ENCODE measurements at places on chromosomes 1 and 21. TPM values are rescaled to one million over a fixed set of nuclear protein-coding genes. Genes with fewer than 3 reads are reported as not detected.

The SNRNP40 gene
- total RNA-seq: 119 TPM

GRCh38 chr1:19476450-19477190 lies 8.7 kb downstream of the CAPZB start:
- DNase-seq: no peak

The MIXL1 gene
- not detected for total RNA-seq

- no peak for DNase-seq
Observed at GRCh38 chr1:26012864-26013263, 8.7 kb upstream of the EXTL1 start.

The SLC45A1 gene
- total RNA-seq: not detected

The LCA5L gene
- 0.30 TPM for total RNA-seq

The C4BPA gene
- not detected for total RNA-seq

The TP53BP2 gene
- total RNA-seq: 73.3 TPM

- DNase-seq: no peak
Observed at GRCh38 chr1:163444665-163445064, 122.9 kb downstream of the NUF2 start.

DNA sequence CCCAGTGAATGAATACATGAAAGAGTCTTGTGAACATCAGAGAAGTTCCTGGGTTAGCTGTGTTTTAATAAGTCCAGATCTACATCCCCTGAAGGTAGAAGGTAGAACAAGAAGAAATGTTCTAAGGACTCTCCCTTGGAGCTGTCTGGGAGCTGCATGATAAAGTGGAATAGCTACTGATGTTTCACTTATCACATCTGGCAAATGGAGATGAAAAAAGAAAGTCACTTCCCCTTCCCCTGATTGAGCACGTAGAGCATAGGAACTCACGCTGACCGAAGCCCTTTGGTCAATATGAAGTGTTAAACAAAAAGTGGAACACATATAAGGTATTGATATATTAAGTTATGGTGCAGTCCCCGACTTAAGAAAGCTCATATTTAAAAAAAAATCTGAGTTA lies 53.2 kb upstream of the PARP1 start:
- DNase-seq: no peak

DNA sequence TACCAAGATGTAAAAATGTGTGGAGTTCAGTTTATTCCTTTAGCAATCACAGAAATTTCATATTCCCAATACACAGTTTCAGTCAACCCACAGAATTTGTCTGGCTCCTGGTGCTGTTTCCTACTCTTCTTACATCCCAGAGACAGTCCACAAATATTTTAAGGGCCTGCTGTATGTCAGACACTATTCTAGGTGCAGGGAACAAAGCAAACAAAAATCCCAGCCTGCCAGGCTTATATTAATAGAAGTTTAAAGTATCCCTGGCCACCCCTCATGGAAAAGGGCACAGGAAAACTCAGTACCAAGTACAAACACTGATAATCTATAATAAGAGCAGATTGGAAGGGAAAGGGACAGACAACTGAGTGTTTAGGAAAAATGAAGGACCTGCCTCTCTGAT lies 194.8 kb downstream of the ZP4 start:
- no peak for DNase-seq

- no peak for DNase-seq
Observed at GRCh38 chr21:35309316-35309715, 260.2 kb upstream of the RUNX1 start.

- no peak for DNase-seq
Observed at GRCh38 chr1:167532964-167533824, 14.9 kb upstream of the CD247 start.
